ENCODE measurements at places on chromosomes 11 and 22. TPM values are rescaled to one million over a fixed set of nuclear protein-coding genes. Genes with fewer than 3 reads are reported as not detected.

DNA sequence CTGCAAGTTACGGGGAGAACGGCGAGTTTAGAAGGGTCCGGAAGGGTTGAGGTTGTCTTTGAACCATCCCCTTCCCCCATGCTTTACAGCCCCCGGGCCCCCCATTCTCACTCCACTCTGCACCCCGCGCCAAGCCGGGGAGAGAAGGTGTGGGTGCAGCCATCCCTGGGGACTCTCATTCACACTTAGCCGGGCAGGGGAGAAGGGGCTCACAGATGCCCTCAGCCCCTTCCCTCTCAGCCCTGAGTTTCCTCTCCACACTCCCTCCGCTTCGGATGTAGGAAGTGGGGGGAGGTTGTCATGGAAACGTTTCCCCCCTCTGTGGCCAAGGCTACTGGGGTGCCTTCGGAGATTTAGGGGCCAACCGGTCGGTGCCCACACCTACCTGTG lies 334 bp downstream of the CADM1 start:
- DNase-seq, result no peak

DNA sequence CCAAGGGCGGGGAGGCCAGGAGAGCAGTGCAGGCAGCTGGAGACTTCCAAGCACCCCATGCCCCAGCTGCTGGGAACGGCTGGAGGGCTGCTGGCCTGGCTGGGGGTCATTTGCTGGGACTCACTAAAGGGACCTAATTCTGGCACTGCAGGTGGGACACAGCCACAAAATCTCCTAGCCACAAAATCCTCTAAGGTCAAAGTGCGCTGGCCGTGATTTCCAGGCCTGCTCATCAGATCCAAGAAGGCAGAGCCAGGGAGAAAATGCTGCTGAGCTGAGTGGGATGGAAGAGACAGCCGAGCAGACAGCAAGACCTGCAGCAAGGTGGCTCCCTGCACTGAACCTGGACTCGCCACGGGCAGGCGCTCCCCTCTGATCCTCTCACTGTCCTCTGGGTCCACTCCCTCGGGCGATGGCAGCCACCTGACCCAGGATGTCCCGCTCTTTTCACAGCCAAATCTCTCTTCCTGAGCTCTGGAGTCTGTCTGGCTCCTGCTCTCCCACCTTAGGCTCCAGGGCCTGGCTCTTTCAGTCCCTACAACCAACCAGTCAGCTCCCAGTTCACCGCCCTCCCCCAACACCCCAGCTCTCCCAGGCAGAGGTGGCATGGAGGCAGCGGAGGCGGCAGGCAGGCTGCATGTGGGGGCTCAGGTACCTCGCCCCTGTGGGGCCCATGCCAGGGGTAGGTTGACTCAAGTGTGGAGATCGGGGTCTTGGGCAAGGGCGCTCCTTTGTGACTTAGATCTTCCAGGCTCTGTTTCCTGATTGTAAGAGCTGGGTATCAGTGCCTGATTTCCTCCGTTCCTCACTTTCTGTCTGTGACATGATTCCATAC lies 14.5 kb downstream of the OVOL1 start:
- no peak for DNase-seq

- DNase-seq, result no peak
These were observed 72.6 kb upstream of the CLDN5 start for GRCh38 chr22:19596680-19597398.

DNA sequence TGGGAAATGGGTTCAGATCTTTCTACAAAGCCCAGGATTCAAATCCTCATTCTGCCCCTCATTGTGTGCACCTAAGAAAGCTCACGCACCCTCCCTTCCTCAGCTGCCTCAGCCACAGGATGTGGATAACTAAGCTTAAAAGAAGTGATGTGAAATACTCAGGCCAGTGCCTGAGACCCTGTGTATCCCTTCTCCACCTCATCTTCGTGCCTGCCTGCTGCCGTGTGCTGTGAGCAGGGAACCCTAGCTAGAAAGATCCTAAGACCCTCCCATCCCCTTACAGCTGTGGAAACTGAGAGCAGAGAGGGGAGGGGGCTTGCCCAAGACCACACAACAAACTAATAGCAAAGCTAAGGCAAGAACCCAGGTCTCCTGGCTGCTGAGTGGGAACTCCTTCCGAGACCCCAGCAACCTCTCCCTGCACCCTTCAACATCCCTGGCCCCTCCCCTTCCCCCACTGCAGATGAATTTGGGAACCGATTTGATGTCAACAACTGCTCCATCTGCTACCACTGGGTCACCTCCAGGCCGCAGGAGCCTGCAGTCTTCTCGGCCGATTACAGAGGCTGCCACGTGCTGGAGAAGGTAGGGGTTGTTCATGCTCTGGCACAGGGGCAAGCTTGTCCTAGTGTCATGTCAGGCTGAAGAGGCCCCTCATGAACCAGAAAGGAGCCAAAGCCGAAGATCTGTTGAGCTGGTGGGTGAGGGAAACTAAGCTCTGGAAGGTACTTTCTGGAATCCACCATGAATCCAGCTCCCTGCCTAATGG lies 1.5 kb downstream of the ZP1 start:
- DNase-seq, result no peak

GRCh38 chr11:120714438-120714837 lies 202.9 kb downstream of the GRIK4 start:
- DNase-seq, result no peak

GRCh38 chr22:22884888-22885840 lies 2.5 kb upstream of the IGLL5 start:
- DNase-seq, result no peak

Gene ALX4
- 0.11 TPM for polyA plus RNA-seq

Gene OR52I1
- polyA plus RNA-seq, result not detected

Gene OVCH2
- 6.5 TPM for polyA plus RNA-seq

DNA sequence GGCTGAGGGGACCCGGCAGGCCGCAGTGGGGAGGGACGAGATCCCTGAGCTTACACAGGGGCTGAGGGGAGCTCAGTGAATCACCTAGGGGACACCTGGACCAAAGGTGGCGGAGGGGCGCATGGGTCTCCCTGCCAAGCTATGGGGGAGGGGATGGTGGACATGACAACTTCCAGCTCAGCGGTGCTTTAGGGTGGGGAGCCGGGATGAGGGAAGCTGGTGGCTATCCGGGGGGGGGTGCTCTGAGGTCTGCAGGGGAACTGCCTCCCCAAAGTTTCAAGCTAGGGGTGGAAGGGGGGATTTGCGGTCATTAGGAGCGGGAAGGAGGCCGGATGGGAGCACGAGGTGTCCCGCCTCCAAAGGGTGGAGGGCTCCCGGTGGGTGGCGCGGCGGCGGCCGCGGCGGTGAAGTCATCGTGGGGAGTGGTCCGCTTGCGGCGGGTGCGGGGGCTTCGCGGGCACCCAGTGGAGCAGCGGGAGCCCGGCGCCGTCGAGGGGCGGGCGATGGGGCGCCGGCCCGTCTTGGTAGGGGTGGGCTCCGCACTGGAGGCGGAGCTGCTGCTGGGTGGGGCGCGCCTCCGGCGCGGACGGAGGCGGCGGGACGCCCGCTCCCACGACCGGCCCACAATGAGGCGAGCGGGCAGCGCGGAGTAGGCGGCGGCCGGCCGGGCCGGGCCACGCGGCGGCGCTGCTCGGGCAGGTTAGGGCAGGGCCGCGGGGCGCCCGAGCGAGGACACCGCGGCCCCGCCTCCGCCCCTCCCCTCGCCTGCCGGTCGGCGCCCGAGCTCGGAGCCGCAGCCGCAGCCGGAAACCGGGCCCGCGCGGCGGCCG lies at the start of gene MICALL1:
MICALL1 (plus strand) TSS at position 764 of the 830 bp plus-strand sequence. CDS start 126 bp downstream, outside the sequence.
- no peak for DNase-seq
